ENCODE measurements at places on chromosomes 5 and 9.

DNA sequence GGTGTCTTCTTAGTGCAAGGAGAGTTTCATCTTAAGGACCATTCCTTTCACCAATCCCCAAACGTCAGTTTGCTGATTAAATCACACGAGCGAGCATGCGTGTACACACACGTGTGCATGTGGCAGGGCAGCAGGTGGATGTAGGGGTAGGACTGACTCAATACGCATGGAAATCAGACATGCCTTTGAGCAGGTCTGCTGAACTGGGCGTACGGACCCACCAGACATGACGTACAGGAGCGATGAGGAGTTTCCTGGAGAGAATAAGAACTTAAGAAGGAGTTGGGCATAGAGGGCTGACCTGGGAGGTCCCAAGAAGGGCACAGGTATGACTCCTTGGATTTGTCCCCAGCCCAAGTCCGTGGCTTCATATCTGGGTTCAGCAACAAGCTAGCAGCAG is 170.0 kb downstream of the FGF18 start:
- no peak for DNase-seq

- DNase-seq = no peak
Measured at GRCh38 chr9:77589046-77589795, 58.9 kb downstream of the GNA14 start.

DNA sequence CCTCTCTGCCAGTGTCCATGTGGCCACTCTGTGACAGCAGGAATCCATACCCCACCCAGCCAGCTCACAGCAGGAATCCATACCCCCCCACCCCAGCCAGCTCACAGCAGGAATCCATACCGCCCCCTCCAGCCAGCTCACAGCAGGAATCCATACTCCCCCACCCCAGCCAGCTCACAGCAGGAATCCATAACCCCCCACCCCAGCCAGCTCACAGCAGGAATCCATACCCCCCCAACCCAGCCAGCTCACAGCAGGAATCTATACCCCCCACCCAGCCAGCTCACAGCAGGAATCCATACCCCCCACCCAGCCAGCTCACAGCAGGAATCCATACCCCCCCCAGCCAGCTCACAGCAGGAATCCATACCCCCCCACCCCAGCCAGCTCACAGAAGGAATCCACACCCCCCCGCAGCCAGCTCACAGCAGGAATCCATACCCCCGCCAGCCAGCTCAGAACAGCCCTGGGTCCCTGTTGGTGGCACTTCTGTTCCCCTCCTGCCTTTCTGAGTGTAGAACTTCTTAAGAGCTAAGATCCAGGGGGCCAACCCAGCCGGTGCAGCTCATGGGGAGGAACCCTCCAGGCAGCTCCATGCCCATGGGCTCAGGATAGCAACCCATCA is 8.4 kb upstream of the RXRA start:
- no peak for DNase-seq

DNA sequence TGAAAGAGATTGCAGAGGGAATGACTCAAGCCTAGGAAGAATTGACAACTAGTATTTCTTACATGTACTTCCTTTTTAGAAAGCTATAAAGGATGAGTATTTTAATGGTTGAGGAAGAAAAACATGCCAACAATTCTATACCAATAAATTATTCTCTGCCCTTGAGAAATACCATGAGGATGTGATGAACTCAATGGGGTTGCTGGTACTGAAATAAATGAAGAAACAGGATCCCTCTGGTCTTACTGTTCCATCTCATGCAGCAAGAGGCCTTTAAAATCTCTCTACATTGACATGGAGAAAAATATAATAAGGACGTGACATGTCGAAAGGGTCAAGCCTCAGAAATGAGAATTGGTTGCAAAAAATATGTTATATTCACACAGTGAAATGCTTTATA is 477.3 kb downstream of the GABRG2 start:
- DNase-seq = no peak

DNA sequence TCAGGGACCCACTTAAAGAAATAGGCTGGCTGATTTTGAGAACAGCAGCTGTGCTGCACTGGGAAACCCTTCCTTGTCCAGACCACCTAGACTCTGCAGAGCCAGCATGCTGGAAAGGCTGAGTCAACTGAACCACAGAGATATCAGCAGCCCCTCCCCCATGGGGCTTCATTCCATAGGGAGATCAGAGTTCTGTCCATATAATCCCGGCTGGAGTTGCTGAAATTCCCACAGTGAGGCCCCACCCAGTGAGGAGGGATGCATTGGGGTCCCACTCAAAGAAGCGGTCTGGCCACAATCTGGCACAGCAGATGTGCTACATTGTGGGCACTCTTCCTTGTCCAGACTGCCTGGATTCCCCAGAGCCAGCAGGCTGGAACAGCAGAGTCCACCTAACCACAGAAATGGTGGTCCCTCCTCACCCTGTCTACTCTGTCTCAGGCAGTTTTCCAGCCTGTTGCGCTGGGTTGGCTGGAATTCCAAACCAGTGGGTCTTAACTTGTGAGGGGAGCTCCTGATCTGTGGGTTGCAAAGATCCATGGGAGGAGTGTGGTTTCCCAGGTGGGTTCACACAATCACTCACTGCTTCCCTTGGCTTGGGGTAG is 127.1 kb downstream of the RNF180 start:
- DNase-seq = peak; percentile 63

DNA sequence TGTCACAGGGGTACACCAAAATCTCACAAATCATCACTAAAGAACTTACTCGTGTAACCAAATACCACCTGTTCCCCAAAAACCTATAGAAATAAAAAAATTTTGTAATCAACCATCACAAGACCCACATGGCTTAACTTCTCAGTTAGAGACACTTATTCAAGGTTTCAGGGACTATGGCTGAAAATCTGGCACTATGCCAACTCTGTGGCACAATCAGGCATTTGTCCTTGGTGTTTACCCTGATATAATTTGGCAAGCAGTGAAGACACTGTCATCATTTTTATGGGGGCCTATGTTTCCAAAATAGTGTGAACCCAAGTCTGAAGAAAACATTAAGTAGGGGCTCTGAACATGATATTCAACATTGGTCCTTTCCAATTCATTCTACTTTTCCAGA is 59.0 kb downstream of the ZNF622 start:
- DNase-seq = no peak

- DNase-seq = no peak
Measured at GRCh38 chr9:127258606-127259471, 5.7 kb upstream of the GARNL3 start.

DNA sequence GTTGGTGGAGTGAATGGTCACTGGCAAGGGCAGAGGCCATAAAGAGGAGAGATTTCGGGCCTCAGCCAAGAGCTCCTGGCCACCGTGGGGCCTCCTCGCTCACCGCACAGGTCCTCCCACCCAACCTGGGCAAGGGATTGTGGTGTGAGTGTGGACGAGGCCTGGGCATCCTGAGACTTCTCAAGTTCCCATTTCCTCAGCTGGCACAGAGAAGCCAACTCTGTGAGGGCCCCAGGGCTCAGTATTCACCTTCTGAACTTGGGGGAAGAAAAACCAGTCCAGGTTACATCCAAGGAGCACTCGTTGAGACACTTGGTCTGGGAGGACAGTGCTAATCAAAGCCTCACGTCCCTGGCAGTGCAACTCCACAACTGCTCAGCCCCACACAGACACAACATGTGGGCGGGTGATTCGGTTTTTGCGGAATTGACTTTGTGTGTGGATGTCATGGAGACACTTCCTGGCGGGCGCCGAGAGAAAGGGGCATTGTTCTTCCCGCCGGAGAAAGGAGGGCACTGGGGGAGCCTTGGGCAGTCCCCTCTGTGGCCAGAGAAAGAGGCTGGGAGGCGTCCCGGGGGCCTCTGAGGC is 28.5 kb upstream of the NKD2 start:
- no peak for DNase-seq

GRCh38 chr5:17305964-17306725 is 88.7 kb downstream of the BASP1 start:
- no peak for DNase-seq

GRCh38 chr9:81224166-81225081 is 464.9 kb downstream of the TLE1 start:
- no peak for DNase-seq

DNA sequence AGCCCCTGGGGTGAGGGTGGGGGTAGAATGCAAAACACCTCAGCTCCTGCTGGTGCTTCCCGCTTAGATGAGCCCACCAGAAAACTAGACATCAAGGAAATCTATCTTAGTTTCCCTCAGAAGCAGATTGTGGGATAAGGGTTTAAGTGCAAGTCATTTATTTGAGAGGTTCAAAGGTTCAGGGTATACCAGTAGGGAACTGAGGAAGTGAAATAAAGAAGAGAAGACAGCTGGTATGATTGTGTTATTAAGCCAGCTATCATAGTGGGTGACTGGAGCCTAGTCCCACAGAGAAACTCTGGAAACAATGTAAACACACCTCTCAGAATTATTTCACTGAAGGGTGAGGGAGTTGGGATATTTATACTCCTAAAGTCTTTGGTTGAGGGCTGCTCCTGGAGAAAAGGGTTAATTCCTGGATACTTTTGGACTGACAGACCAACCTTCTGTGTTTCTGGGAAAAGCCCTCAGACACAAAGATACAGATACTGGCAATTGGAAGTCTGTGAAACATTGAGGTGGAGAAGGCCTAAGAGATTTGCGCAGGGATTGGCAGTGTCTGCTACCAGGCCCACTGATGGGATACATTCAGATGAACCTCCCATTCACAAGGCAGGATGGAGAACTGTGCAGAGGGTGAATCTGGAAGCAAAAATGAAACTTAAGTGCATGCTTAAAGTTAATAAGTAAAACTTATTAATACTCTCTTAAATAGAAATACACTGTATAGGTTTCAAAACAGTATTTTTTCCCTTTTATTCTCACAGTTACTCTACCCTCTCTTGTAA is 6.4 kb upstream of the DCTN4 start:
- DNase-seq = no peak

- DNase-seq = no peak
Measured at GRCh38 chr5:14059810-14060209, 83.3 kb upstream of the TRIO start.

GRCh38 chr5:1336749-1337488 is 8.0 kb downstream of the CLPTM1L start:
- DNase-seq = no peak

- DNase-seq = no peak
Measured at GRCh38 chr9:126470241-126470993, 143.3 kb upstream of the LMX1B start.

DNA sequence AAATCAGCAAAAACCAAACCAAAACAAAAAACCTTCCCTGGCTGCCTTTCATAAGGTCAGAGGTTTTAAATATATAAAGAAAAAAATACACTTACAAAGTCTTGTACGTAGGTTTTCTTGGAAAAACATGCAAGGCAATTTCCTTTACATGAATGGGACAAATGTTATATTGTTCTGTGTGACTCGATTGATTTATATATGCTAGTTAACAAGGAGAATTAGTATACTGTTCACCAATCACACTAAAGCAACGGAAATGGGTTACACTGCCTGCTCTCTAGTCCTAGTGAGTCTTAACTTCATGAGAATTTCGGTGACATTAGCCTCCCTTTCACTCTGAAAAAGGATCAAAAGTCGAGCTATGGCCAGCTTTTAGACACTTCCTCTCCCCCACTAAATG is 5.5 kb downstream of the GDF9 start:
- no peak for DNase-seq

DNA sequence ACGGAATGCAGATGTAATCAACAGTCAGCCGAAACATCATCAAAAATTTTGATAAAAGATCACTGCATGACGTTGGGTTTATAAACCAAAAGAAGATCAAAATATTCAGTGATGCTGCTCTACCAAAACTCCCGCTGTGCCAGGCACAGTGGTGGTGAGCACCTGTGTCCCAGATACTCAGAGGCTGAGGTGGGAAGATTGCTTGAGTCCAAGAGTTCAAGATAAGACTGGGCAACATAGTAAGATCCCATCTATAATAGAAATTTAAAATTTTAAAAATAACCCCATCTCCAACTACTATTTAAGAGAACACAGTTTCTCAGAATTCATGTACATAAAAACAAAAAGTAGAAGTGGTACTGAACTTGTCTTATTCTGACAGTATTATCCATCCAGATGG is 3.8 kb downstream of the LMAN2 start:
- DNase-seq = no peak

- no peak for DNase-seq
Measured at GRCh38 chr5:76983468-76983867, 30.6 kb downstream of the CRHBP start.

- no peak for DNase-seq
Measured at GRCh38 chr9:89357331-89358197, 39.3 kb downstream of the SECISBP2 start.

DNA sequence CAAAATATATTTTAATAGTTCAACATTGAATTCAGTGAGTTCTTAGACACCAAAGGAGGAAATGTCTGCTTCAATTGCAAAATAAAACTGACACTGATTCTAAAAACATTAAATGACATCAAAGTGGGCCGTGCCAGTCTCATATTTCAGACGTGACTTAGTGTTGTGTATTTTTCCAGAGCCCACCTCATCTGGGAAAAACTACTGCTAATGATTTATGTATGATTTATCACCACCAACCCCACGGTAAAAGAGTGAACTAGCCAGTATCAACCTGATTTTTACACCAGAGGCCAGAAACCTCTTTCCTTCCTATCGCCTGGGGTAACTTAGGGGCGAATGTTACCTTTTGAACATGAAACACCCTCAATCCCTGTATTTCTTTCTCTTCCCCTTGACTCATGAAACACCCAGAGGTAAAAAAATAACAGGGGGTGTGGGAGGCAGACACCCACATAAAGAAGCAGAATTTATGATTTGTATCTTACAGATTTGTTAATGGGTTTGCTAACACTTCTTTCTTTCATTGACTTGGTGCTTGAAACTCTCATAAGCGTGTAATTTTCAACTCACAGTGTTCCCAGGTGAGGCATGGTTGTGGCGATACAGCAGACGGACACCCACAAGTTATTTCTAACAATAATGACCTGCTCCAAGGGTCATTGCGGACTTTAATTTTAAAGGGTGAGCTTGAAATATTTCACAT is 56.4 kb upstream of the FANCC start:
- no peak for DNase-seq

- no peak for DNase-seq
Measured at GRCh38 chr9:103988821-103989220, 105.3 kb upstream of the SMC2 start.

DNA sequence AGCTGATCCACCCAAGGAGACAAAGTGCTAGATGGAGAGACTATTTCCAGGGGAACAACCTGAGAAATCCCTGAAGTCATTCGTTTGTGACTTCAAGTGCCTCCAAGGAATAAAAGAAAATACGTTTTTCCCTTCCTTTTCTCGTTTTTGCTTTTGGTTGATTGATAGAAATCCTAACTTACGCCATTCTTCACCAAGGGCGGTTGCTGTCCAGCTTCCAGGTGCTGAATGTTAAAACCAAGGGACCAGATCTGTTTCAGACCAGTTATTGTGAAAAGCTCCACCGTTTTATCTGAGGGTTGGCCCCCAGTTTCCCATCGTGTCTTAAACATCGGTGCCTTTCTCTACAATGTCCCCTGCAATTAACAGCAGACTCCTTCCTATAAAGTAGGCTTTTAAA is 600.7 kb upstream of the SGCD start:
- no peak for DNase-seq

DNA sequence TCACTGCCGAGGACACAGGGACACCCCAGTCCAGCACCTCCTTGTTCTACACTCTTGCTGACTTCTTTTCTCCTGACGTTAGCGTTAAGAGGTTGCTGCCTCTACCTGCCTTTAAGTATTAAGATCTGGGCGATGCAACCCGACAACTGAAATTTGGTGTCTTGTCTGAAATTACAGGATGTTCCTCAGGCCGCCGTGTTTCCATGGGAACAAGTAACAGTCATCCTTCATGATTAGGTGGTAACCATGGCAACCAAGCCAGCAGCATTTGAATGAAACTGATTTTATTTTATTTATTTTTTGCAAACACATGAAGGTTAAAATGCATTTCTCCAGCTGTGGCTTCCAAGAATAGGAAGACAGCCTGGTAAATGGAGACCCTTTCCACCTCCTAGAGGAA is 20.8 kb downstream of the DAB2IP start:
- DNase-seq = no peak

- DNase-seq = no peak
Measured at GRCh38 chr9:23322392-23322791, 503.6 kb downstream of the ELAVL2 start.
